Posterior vena cava (tissue), 2 donors: ENCODE measurements at places on chromosomes 16 and 17.

GRCh38 chr16:89253548-89254287 is 36.2 kb downstream of the ZNF778 start:
- no peak for DNase-seq

DNA sequence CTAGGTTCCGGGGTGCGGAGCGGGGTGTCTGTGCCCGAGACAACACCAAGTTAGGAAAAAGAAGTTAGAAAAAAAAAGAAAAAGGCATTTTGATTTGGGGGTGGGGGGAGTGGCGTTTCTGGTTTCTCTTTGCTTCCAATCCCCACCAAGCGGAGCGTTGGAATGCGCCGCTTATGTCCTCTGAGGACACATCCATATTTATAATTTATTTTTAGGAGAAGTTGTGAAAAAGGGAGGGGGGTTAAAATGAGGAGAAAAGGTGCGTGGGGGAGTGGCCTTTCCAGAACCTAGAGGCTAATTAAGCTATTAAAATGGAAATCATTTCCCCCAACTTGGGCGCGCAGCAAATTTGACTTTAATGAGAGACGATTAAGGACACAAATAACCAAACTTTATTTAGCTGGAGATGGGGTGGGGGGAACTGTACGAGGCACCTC is 232.1 kb downstream of the MRTFB start:
- DNase-seq = no peak

- DNase-seq = no peak
Measured at GRCh38 chr16:85437166-85438052, 175.7 kb upstream of the GSE1 start.

DNA sequence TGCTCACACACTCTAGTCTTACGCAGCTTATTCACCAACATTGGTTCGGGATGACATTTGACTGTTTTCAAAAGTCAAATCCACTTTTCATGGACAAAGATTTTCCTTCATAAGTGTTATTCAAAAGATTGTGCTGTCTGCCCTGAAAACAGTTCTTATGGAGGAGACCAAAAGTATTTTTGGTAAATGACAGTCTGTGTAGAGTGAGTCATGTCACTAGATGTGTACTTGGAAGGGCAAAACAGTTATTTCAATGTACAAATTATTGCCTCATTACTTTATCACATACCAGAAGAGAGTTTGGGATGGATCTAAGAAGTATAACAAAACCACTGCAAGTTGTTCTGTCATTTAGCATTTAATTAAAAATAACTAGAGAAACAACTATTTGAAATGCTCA is 265.6 kb downstream of the CDH13 start:
- DNase-seq = no peak

- no peak for DNase-seq
Measured at GRCh38 chr16:724188-725040, 1.8 kb downstream of the CCDC78 start.

- no peak for DNase-seq
Measured at GRCh38 chr16:54484700-54485099, 198.1 kb upstream of the IRX3 start.

DNA sequence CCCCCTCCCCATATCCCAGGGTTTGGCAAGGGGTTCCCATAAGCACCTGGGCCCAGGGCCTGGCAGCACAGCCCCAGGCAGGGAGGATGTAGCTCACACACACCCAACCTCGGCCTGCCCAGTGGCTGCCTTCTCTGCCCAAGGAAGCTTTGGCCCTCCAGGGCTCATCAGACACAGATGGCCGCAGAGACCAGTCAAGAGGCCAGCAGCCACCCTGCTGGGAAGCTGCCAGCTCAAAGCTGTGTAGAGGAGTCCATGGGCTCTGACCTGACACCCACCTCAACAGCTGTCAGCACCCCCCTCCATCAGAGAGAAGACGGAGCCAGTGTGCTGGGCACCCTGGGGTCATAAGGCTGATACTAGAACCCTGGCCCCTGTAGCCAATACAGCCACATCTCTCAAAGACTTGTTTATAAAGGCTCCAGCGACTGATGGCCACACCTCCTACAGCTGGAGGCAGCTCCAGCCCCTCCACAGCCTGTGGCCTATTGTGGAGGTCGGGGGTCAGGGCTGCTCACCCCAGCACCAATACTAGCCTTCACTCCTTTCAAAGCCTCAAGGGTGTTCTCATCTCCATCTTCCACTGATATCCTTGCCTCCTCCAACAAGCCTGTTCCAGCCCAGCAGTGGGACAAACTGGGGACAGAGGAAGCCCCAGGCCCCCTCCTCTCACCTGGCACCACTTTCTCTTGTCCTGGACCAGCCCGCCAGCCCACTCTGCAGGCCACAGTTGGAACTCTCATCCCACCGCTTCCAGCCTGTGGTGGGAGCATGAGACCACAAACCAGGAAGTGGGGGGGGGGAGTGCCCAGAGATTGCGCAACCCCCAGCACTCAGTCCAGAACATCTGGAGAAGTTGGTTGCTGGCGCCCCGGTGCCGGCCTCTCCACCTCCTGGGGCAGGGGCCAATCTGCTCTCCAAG is 2.2 kb upstream of the MPG start:
- peak; percentile 91 for DNase-seq

DNA sequence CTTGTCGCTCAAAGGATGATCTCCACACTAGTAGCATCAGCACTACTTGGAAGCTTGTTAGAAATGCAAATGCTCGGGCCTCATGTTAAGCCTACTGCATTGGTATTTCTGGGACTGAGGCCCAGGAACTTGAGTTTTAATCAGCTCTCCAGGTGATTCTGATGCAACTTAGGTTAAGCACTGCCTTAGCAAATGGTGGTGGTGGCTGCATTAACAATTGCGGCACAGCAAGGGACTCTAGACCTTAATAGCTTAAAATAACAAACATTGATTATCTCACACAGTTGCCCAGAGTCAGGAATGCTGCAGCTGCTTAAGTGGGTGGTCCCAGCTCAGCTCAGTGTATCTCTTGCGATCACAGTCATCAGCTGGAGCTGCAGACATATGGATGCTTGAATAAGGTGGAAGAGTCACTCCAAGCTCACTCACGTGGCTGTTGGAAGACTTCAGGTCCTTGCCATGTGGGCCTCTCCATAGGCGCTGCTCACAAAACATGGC is 25.8 kb downstream of the HS3ST3A1 start:
- DNase-seq = no peak

DNA sequence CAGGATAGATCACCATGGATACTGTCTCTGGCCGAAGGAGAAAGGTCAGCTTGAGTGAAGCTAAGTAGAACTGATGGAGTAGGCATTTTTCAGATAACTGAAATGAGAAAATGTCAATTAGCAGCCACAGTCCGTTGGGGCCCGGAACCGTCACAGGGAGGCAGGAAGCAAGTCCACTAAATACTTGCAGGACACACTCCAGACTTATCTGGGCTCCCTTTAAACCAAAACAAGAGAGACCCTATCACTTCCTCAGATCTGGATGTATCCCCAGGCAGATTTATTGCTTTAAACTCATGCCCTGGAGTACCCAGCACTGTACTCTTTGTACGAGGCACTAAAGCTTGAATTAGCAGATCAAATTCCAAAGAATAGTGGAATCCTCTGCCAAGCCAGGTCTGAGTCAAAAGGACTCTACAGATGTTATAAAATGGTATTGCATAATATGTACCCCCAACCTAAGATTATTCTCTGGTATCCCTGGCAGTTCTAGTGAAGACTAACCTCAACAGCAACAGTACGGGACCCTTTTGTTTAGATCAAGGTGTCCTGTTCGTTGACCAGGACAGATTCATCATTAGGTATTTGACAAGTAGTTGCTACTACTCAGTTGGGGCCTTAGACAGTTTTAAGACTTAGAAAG is 8.1 kb downstream of the ZP2 start:
- no peak for DNase-seq

DNA sequence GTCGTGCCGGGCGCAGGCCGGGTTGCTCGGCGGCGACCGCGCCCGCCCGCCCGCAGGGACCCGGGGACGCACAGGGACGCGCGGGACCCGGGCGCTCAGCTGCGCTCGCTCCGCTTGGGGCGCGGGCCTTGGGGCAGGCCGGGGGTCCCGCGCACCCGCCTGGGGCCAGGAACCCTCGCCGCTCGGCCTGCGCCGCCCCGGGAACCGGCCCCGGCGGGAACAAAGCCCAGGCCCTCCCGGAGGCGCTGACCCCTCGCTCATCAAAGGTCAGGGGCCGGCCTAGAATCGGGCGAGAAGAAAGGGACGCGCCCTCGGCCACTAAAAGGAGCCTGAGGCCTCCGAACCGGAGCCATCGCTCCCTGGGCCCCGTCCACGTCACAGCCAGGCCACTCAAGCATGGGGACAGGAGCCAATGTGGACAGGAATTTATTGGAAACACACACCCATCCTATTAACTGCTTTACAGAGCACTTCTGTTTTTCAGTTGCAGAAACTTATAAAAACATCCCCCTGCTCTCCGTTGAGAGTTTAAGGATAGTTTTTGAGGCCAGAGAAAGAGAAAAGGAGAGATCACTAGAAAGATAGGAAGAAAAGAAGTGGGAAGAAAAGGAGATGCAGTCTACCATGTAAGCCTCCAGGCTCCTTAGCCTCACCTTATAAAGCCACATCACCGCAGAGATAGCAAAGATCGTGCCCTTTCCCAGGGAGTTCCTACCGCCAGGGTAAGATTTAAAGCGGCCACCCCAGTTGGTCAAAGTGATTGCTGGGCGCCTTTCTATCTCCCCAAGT is 558 bp upstream of the ZFHX3 start:
- DNase-seq = peak; percentile 91

GRCh38 chr16:359067-359763 is 6.7 kb upstream of the AXIN1 start:
- peak; percentile 79 for DNase-seq

- DNase-seq = peak; percentile 65
Measured at GRCh38 chr16:85983064-85983463, 84.1 kb downstream of the IRF8 start.

DNA sequence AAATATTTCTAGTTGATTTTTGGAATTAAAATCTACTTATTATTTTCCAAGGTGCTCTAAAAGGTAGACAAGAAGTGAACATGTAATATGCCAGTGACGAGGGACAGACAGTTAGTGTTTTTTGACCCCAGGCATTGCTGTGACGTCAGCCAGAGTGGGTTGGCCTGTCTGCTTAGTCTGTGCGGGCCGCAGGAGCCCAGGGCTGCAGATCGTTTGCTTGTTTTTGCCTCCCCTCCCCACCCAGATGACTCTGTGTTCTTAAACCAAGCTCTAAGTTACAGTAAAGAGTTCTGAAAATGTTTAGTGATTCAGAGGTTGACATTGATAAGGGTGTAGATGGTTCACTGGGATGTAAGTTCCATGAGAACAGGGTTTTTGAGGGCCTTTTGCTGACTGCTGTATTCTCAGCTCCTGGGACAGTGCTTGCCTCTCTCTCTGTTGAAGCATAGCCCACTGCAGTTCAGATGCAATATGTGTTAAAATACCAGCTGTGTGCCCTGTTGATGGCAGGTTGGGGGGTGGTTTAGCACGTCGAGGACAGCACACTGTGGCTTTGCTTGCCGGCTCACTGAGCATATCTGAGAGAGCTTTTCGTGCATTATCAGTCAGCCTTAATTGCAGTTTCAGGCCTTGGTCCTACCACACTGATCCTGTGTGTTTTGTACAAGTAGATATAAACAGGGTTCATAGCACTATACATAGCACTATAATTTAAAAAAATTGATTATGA is 64.8 kb downstream of the SEC14L1 start:
- no peak for DNase-seq

- DNase-seq = no peak
Measured at GRCh38 chr17:74452033-74452840, 14.2 kb upstream of the CD300A start.

DNA sequence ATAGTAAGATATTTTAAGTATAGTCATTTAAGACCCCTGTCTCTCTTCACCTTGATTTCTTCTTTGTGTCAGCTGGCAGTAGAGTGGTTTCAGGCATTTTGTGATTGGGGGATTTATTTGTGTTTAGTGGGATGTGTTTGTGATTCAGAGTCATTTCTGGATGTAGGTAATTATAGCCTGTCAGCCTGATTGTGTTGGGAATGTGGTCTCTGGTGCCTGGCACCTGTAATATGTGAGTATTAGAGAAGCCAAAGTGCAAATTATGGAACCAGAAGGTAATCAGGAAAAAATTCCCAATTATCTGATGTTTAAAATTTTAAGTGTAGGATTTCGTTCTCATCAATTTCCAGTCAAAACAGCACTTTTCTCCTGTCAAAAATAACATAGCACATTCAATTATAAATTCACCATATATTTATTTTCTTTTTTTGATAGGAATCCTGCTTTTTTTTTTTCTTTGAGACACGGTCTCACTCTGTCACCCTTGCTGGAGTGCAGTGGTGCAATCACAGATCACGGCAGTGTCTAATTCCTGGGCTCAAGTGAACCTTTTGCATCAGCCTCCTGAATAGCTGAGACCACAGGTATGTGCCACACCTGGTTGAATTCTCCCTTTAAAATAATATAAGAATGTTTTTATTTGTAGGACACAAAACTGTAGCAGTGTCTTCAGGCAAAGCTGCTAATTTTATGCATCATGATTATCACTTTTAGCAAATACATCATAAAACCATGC is 42.7 kb downstream of the ATF7IP2 start:
- no peak for DNase-seq

DNA sequence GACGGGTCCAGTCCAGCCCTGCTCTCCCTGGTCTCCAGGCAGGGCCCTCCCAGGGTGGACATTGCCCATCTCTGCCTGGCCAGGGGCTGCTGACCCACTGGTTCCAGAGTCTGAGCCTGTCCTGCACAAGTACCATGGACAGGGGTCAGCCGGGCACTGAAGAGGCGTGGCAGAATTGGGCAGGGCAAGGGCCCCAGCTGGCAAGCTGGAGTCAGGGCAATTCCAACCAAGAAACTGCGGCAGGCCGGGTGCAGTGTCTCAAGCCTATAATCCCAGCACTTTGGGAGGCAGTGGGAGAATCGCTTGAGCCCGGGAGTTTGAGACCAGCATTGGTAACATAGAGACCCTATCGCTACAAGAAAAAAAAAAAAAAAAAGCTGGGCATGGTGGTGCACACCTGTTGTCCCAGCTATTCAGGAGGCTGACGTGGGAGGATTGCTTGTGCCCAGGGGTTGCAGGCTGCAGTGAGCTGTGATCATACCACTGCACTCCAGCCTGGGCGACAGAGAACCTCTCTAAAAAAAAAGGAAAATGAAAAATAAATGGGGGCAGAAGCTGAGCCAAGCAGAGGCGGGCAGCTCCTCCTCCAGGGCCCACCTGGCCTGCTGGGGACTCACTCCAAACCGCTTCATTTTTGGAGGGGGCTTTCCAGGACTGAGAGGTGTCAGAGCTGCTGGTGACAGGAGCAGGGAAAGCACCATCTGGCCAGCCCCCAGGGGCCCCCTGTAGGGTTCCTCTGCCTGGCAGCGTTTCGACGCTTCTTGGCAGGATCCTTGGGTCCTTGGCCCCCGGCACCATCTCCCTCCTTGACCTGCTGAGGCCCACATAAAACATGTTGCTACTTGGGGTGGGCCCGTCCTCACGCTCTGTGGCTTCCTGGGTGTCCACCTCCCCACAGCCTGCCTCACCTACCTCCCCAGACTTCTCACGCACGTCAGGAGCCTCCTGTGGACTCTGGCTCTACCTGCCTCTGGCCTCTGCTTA is 2.9 kb upstream of the MAFG start:
- DNase-seq = no peak

DNA sequence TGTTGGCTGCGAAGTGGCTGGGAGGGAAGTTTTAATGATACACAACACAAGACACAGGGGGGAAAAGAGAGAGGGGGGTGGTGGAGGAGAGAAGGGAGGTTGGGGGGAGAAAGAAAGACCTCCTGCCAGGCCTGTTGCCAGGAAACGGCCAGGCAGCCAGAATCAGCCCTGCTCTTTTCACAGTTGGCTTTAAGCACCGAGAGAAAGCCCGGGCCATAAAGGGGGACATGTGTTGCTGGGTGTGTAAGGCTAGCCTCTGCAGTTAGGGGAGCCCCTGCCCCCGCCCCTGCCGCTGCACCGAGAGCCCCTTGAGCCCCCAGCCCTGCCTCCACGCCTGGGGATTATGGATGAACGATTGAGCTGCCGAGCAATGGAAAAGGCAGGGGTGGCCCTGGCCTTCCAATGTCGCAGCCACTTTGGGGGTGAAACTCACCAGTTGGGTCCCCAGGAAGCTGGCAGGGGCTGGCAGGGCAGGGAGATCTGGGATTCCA is 13.9 kb upstream of the WNT3 start:
- DNase-seq = no peak
